ENCODE measurements at places on chromosomes 7 and 10.

DNA sequence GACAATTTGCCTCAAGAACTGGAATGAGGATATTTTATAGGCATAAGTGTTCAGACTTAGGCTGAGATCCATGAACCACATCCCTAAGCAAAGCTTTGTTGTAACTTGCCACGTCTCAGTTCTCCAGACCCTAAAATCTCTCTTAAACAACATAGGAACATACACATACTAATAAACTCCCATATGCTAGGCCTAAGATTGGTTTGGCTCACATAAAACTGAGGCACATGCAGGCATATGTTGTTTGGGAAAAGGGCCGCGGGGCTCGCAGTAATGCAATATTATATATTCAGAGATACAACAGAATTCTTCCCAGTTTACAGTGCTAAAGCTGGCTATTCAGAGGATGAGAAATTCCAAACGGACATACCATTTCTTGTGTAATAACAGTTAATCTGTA is 61.0 kb downstream of the DOCK4 start:
- no peak for DNase-seq

- no peak for DNase-seq
Measured at GRCh38 chr7:55474944-55475854, 97.1 kb downstream of the VOPP1 start.

GRCh38 chr10:34524369-34525091 is 290.6 kb downstream of the PARD3 start:
- DNase-seq, result no peak

DNA sequence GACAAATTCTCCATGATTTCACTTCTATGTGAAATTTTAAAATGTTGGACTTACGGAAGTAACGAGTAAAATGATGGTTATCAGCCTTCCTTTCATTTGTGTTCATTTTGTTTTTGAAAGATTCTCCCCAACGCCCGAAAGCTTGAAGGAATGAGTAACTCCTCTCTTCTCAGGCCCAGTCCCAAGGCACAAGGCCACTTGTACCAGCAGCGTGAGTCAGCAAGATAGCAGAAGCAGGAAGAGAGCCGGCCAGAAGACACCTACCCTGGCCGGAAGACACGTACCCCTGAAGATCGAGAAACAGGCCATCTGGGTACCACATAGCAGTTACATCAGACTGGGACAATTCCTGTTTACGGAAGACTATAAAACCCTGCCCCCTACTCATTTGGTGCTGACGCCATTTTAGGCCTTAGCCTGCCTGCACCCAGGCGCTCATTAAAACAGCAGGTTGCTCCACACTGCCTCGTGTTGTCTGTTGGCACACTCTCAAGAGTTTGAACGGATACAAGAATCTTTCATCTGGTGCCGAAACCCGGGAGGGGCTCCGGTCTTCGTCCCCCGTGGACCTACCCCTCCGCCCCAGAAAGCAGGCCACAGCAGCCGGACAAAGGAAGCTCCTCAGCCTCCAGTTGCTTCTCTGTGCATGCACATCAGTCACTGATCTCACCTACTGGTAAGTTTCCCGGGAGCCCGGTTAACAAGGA is 60.4 kb downstream of the LRRC17 start:
- DNase-seq, result no peak

GRCh38 chr7:96931891-96932290 is 73.5 kb upstream of the DLX6 start:
- DNase-seq, result no peak

GRCh38 chr7:108455551-108455997 is 662 bp downstream of the NRCAM start:
- DNase-seq, result peak; percentile 24

- DNase-seq, result no peak
Measured at GRCh38 chr7:83452256-83452655, 196.7 kb downstream of the SEMA3E start.

All from hepatic stellate cell (primary cell).